ENCODE measurements at places on chromosomes 12 and 14. TPM values are rescaled to one million over a fixed set of nuclear protein-coding genes. Genes with fewer than 3 reads are reported as not detected.

Gene TBC1D30
- polyA plus RNA-seq: 0.67 TPM

Gene SLC25A21
- 1.9 TPM for polyA plus RNA-seq

Gene GLT1D1
- 0.17 TPM for polyA plus RNA-seq

Gene LRIG3
- polyA plus RNA-seq: 7.7 TPM

DNA sequence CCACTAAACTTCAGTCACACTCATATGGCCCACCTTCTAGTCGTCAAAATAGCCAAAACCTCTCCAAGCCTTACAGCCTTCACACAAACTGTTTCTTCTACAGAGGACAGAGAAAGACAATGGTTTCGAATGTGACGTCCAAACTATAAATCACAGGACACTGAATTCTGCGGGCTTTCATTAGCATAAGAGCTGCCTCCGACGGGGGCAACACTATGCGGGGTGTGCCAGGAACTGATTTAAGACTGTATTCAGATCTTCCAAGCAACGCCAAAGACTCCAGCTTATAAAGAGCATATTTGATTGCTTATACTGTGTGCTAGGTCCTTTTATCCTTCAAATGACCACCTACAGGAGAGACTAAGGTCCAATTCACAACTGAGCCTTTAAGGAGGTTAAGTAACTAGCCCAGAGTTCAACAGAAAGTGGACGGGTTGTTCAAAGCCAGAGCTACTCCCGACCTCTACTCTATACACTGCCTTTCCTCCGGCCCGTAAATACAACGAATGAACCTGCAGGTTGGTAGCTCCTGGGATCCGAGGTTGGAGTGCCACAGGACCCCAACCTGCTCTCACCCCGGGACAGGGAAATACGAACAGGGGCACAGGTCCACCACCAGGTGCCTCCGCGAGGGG is 575 bp downstream of the L2HGDH start:
- H3K4me3 ChIP-seq: peak overlapping the region; percentile 72
- peak overlapping the region; percentile 92 for H3K27ac ChIP-seq
- no peaks in the 10 kb centered on the region for H3K27me3 ChIP-seq
- H3K36me3 ChIP-seq: no peaks in the 10 kb centered on the region
- DNase-seq: peak; percentile 5
- peaks cover 22% of the 10 kb centered on the region for H3K4me1 ChIP-seq

DNA sequence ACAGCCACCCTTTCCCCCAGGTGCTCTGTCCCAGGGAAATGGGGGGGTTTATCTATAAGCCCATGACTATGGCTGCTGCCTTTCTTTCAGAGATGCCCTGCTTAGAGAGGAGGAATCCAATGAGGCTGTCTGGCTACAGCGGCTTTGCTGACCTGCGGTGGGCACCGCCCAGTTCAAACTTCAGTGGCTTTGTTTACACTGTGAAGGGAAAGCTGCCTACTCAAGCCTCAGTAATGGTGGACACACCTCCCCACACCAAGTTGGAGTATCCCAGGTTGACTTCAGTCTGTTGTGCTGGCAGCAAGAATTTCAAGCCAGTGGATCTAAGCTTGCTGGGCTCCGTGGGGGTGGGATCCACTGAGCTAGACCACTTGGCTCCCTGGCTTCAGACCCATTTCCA is 869.2 kb downstream of the SLC6A15 start:
- H3K27ac ChIP-seq: no peak overlapping the region
- peaks cover 10% of the 10 kb centered on the region for H3K4me1 ChIP-seq
- no peaks in the 10 kb centered on the region for H3K36me3 ChIP-seq
- no peak overlapping the region for H3K4me3 ChIP-seq

- no peak overlapping the region for H3K27ac ChIP-seq
- no peaks in the 10 kb centered on the region for H3K27me3 ChIP-seq
- no peaks in the 10 kb centered on the region for H3K4me1 ChIP-seq
- peaks cover 25% of the 10 kb centered on the region for H3K36me3 ChIP-seq
- H3K4me3 ChIP-seq: no peak overlapping the region
These were observed 34.2 kb upstream of the YARS2 start for GRCh38 chr12:32789916-32790315.

GRCh38 chr12:102769323-102769916 is 147.6 kb downstream of the PAH start:
- H3K4me1 ChIP-seq: no peaks in the 10 kb centered on the region
- H3K27ac ChIP-seq: no peak overlapping the region
- no peaks in the 10 kb centered on the region for H3K27me3 ChIP-seq

DNA sequence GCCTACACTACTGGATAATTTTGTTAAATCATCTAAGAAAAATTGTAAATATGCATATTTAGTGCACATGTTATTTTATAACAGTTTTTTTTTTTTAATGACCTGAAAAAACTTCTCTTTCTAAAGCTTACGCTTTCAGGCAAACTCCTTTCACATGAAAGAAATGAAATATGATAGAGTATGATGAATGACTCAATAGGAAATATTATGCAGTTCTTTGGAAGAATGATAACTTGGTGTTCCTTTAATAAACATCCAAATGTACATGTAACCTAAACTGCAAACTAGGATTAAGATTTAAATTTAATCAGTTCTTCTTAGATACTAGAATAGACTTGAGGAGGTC is 136.6 kb downstream of the FGD4 start:
- H3K27me3 ChIP-seq: no peaks in the 10 kb centered on the region
- H3K27ac ChIP-seq: peak overlapping the region; percentile 64
- no peaks in the 10 kb centered on the region for H3K36me3 ChIP-seq
- H3K4me3 ChIP-seq: peak overlapping the region; percentile 71

GRCh38 chr12:12032260-12032791 is 38.4 kb upstream of the BCL2L14 start:
- no peak overlapping the region for H3K27ac ChIP-seq
- H3K4me1 ChIP-seq: peaks cover 19% of the 10 kb centered on the region
- no peaks in the 10 kb centered on the region for H3K36me3 ChIP-seq
- DNase-seq: no peak

DNA sequence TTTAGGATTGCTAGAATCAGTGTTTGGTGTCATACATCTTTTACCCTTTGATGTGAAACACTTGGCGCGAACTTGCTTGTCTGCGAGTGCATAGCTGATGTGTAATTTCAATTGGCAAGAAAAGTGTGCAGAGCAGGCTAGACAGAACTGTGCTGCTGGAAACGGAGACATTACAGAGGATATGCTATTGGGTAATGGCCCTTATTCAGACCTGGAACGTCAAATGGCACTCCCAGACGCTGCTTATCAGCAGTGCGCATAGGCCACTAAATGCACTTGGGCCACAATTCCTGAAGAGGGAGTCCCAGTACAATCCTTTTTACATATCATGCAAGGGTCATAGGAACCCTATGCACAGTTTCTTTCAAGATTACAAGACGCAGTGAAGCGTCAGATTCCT is 15.7 kb upstream of the SLC10A1 start:
- no peak overlapping the region for H3K4me3 ChIP-seq
- H3K4me1 ChIP-seq: peaks cover 60% of the 10 kb centered on the region
- peak; percentile 43 for DNase-seq
- H3K36me3 ChIP-seq: no peaks in the 10 kb centered on the region
- no peak overlapping the region for H3K27ac ChIP-seq

DNA sequence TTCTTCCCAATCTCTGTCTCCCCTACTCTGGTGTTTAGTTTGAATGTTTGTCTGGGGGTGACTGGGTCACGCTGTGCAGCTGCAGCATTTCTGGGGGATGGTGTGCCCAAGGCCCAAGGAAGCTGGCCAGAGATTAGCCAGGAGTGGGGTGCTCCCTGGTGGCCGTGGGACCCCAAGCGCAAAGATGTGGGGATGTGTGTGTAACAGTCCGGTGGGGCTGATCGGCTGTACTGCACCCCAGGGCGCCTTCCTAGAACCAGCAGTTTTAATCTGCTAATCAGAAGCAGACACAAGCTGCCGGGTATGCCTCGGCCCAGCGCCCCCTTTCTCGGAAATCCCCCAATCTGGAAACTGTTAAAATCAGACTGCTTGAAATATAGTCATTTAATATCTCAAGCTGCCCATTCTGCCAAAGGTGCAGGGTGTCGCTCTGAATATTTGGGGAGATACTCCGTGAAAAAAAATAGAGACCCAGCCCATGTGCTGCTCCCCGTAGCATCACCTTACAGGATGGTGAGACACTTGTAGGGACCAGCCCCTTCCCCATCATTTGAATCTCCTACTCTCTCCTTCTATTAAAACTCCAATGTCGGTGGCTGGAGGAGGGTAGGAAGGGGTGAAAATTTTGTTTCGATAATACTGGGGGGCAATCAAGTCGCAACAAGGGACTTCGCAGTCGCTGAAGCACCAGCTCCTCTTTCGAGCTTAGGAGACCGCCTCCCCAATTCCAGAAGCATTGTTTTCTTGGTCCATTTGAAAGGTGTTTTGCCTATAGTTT is 4.3 kb downstream of the HOXC9 start:
- H3K27ac ChIP-seq: no peak overlapping the region
- H3K27me3 ChIP-seq: peaks cover 25% of the 10 kb centered on the region
- no peak for DNase-seq
- H3K36me3 ChIP-seq: no peaks in the 10 kb centered on the region
- peak overlapping the region; percentile 42 for H3K4me3 ChIP-seq

GRCh38 chr12:89801284-89801683 is 92.6 kb upstream of the ATP2B1 start:
- H3K27ac ChIP-seq: no peak overlapping the region
- H3K4me3 ChIP-seq: no peak overlapping the region
- H3K36me3 ChIP-seq: no peaks in the 10 kb centered on the region
- peaks cover 14% of the 10 kb centered on the region for H3K4me1 ChIP-seq
